ENCODE measurements at places on chromosomes 11 and 22.

DNA sequence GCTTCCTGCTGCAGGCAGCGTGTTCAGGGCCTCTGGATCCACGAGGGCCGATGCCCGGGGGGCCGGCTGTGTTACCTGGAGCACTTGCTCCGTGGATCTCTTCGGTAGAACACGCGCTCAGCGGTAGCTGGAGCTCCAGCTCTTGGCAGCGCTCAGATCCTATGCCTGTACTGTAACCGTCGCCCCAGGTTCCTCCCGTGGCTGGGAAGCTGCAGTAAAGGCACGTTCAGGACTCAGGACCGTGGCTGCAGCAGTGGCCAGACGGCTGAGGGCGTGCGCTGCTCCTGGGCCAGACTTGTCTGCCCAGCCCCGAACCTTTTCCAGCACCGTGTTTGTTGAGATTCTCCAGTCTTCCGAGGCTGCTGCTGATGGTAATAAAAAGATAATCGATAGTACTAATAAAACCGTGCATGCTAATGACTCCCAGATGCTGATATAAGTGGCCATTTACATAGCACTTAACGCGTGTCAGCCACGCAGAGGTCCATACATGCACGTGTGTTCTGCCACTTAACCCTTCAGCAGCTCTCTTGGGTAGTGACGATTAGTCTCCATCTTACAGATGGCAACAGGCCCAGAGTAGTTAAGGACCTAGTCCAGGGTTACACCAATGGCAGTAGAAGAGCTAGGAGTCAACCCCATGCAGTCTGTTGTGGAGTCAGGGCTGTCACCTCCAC, 1.4 kb downstream of the MOV10L1 start:
- no peak for DNase-seq

DNA sequence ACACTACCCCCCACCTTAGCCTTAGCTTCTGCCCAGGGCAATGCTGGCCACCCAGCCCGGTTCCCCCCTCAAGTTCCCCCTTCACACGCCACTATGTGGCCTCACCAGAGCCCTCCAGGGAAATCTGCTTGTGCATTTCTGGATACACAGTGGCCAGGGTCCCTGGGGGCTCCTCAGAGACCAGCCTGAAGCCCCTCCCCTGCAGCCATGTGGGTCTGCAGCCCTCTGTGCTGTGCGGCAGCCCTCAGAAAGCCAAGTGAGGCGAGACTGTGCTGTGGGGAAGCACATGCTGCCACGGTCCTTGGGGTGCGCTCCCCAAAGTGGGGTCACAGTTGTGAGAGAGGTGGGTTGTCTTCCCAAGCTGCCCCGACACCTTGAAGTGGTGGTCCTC, 2.1 kb upstream of the PLXNB2 start:
- DNase-seq: no peak

DNA sequence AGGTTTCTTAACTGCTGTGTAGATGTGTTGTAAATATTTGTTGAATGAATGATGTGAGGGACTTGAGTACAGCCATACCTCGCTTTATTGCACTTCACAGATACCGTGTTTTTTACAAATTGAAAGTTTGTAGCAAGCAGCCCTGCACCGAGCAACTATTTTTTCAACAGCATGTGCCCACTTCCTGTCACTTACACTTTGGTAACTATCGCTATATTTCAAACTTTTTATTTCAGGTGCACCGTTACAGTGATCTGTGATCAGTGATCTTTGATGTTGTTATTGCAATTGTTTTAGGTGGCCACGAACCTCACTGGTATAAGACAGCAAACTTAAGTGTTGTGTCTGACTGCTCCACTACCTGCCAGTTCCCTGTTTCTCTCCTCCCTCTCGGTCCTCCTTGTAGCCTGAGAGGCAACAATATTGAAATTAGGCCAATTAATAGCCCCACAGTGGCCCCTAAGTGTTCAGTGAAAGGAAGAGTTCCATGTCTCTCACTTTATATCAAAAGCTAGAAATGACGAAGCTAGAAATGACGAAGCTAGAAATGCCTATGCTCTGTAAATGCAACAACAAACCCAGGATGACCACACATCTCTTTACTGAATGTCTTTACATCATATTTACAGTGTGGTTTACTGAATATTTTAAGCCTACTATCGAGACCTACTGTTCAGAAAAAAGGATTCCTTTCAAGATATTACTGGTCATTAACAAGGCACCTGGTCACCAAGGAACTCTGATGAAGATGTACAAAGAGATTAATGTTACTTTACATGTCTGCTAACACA, 1.0 kb downstream of the SFI1 start:
- no peak for DNase-seq

- DNase-seq: no peak
Measured at GRCh38 chr11:34261820-34262219, 96.0 kb downstream of the ABTB2 start.

DNA sequence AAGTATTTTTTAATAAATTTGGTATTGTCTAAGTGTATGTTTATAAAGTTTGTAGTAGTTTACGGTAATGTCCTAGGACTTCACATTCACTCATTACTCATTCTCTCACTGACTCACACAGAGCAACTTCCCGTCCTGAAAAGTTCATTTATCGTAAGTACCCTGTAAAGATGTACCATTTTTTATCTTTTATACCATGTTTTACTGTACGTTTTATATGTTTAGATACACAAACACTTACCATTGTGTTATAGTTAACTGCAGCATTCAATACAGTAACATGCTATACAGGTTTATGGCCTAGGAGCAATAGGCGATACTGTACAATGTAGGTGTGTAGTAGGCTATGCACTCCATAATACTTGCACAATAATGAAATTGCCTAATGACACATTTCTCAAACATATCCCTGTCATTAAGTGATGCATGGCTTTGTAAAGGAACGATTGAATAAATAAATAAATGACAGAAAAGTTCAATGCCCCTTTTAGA, 12.5 kb upstream of the CARD18 start:
- no peak for DNase-seq
